NCI-H1105 (cell line): ENCODE measurements at places on chromosomes 1 and 21.

DNA sequence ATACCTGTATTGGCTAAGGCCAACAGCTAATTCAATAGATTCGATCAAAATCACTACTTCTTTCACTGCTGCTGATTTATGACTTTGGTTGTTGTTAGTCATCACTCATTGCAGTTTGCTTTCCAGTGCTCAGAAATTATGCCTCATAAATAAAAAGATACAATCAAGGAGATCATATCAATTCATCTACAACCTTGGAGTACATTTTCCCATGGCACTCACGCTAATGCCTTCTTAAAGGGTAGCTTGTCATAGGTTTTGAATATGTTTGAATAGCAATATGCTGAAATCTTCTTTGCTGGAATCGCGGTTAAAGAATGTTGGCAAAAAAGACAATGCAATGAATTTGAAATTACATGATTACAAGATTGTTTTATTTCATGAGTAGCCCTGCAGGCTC is 89.9 kb downstream of the KCTD3 start:
- DNase-seq, result no peak

GRCh38 chr1:93322349-93322748 is 23.4 kb upstream of the DR1 start:
- no peak for DNase-seq

- no peak for DNase-seq
These were observed 30.6 kb downstream of the CDKN2C start for GRCh38 chr1:51000651-51001050.

DNA sequence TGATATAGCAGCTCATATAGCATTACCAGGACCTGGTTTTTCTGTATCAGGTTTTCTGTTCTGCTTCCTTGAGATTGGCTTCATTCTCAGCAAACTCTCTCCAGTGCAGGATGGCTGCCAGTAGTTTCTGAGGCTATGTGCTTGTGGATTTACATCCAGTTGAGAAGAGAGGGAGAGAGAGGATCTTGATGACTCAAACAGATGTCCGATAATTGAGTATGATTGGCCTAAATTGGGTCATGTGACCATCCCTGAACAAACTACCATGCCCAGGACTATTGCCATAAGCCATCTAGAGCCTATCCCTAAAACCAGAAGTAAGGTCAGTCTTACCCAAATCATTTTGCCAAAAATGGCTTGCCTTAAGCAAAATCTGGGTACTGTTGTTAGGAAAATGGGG is 18.1 kb upstream of the PSMA5 start:
- no peak for DNase-seq

DNA sequence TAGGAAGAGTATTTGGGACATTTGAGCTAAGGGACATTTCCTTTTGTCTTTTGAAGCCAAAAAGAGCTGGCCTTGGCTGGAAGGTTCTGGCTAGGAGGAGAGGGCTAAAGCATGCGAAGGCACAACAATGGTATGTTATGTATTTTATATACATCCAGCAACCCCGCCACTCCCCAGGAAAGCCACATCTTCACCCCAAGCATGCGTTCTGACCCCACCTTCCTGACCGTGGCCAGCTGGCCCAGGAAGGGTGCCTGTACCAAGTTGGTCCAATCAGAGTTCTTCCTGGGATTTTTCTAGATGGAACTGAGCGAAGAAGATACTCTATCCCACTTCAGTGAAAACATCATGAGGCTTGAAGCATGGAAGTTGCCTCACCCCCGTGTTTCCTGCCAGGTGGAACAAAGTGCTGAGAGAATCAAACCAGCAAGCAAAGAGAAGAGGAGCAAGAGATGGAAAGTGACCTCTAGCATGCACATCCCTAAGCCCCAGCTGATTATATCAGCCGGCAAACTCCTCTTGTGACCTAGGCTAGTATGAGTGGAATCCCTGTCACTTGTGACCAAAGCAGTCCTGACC is 82.7 kb downstream of the BCAR3 start:
- DNase-seq, result no peak

- DNase-seq, result no peak
These were observed 308.1 kb upstream of the LYPLAL1 start for GRCh38 chr1:218865591-218865990.

DNA sequence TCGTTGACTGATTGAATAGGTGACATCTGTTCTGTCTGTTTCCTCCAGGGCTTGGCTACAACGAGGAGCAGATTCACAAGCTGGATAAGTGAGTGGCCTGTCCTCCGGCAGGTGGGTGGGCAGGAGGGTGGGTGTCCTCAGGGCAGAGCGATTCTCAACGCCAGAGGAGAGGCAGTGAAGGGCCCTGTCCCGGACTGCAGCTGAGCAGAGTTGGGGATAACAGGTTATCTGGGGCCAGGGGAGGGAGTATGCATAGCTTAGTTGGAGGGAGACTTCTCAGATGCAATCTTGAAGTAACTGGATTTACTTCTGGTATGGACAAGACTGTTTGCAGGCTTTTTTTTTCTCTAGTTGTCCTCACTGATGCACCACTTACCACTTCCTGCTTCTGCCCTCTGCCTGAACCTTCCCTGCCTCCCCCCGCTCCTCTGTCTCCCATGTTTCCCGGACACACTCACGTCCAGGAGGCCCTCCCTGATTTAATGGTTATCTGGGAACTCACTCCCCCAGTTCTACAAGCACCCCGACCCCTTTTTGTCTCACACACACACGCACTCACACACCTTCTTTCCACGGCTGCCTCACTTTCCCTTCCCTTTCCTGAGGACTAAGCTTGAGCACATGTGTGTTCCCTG is 16.4 kb upstream of the RASSF5 start:
- no peak for DNase-seq

- DNase-seq, result no peak
These were observed 9.3 kb upstream of the TSNAX start for GRCh38 chr1:231519166-231519565.

DNA sequence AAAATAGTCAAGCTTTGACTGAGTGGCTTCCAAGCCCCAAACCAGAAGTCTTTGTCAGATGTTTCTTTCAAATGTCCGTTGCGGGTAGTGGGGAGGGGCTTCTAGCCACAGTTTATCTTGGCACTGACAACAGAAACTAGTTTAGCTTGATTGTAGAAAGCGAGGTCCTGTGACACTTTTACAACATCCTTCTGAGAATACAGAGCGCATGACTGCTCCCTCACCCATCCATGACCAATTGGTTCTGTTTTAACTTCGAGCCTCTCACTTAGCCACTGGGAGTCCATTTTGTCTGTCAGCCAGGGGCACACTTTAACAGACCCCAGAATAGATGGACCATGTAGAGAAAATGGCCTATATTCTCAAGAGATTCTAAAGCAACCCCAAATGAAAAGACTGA is 199.2 kb upstream of the ST6GALNAC5 start:
- DNase-seq, result no peak

GRCh38 chr1:157404614-157405013 is 147.7 kb downstream of the FCRL5 start:
- no peak for DNase-seq

- DNase-seq, result no peak
These were observed 32.8 kb upstream of the C1orf53 start for GRCh38 chr1:197869490-197870077.

DNA sequence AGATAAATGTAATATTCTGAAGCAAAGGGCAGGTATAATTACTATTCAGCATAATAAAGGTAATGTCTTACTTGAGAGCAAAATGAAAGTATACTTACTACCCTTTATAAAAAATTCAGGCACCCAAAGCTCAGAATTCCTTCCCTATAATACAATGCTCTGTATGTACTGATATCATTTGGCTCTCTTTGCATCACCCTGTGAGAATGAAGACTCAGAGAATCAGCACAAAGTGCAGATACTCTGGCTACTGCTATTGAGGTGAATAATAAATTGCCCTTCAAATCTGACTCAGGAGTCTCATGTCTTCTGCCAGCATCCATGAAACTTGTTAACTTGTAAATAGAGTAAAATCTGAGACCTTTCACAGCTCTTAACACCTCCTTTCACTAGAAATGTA is 108.5 kb upstream of the KCTD3 start:
- DNase-seq, result no peak

DNA sequence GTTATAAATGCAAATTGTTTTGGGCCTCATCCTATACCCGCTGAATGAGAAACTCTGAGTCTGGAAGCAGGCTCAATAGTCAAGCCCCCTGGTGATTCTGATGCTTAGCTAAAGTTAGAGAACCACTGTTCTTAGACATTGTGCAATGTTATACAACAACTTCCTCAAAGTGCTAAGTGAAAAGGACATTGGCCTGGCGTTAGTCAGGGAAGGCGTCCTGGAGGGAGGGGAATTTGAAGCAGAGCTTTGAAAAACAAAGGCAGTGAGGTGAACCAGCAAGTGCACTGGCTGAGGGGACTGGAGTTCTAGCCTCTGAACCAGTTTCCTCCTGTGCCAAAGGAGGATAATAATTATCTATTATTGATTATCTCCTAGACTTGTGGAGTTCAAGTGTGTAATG is 5.1 kb downstream of the CD1D start:
- DNase-seq, result no peak

- DNase-seq, result no peak
These were observed 24.3 kb upstream of the GRHL3 start for GRCh38 chr1:24294716-24295371.

DNA sequence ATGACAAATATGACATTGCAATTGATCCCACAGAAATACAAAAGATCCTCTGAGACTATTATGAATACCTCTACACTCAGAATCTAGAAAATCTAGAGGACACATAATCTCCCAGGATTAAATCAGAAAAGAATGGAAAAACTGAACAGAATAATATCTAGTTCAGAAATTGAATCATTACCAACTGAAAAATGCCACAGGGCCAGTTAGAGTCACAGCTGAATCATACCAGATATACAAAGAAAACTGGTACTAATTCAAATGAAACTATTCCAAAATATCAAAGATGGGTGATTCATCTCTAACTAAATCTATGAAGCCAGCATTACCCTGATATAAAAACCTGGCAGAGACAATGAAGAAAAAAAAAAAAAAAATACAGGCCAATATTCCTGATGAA is 149.3 kb downstream of the BRINP3 start:
- DNase-seq, result no peak

GRCh38 chr1:228846952-228847351 is 111.7 kb downstream of the RHOU start:
- no peak for DNase-seq

GRCh38 chr1:2805801-2806430 is 4.4 kb upstream of the TTC34 start:
- DNase-seq, result no peak

- no peak for DNase-seq
These were observed 8.4 kb upstream of the ATXN7L2 start for GRCh38 chr1:109475261-109475660.

GRCh38 chr21:15422783-15423182 is 307.0 kb upstream of the USP25 start:
- DNase-seq, result no peak

GRCh38 chr1:17192394-17193221 is 12.3 kb upstream of the PADI1 start:
- DNase-seq, result no peak

DNA sequence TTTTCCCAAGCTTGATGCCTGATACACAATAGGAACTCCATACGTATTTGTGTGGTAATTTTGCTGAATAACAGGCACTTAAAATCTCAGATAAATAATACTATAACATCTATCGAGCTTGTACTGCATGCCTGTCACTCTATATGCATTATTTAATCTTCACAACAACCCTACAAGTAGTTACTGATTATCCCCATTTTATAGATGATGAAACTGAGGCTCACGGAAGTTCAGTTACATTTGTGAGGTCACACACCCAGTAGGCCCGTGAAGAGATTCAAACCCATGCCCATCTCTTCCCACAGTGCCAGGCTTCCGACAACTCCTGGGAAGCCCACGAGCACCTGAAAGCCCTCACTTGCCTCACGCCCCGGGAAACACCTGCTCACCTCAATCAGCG is 98.8 kb downstream of the RAVER2 start:
- no peak for DNase-seq

GRCh38 chr1:24363994-24364393 is 44.8 kb downstream of the GRHL3 start:
- DNase-seq, result no peak

DNA sequence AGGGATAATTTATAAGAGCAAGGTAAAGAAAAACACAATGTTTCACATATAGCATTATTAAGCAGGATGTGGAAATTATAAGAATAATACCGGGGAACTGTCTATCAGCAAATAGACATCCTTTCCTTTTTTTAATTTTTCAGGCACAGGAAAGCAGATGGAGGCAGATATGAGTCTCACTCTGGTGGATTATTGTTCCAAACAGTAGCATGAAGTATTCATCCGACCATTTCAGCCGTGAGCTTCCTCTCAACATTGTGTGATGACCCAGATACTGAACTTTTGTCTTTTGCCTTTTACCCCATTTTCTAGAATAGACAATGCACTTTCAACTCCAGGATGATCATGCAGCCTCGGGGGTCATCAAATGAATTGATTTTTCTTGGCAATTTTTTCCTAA is 599.8 kb downstream of the ADGRL2 start:
- DNase-seq, result no peak

GRCh38 chr1:201110616-201111015 is 1.6 kb downstream of the CACNA1S start:
- DNase-seq, result no peak

- no peak for DNase-seq
These were observed 363.6 kb upstream of the CAMK1G start for GRCh38 chr1:209219791-209220524.

GRCh38 chr21:37939251-37939650 is 23.0 kb upstream of the KCNJ6 start:
- no peak for DNase-seq

DNA sequence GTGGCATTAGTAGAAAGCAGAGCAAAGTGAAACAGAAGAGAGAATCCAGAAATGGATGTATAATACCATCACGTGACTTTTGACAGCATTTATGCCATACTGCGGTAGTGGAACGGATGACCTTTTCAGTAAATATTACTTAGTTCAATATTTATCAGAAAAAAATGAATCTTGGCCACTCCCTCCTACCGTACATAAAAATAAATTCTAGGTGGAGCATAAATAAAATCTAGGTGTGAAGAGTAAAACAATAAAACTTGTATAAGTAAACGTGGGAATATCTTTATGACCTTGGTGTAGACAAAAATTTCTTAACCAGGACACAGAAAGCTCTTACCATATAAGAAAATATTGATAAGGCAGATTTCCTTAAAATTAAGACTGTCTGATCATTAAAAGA is 182.6 kb downstream of the VPS13D start:
- DNase-seq, result no peak

DNA sequence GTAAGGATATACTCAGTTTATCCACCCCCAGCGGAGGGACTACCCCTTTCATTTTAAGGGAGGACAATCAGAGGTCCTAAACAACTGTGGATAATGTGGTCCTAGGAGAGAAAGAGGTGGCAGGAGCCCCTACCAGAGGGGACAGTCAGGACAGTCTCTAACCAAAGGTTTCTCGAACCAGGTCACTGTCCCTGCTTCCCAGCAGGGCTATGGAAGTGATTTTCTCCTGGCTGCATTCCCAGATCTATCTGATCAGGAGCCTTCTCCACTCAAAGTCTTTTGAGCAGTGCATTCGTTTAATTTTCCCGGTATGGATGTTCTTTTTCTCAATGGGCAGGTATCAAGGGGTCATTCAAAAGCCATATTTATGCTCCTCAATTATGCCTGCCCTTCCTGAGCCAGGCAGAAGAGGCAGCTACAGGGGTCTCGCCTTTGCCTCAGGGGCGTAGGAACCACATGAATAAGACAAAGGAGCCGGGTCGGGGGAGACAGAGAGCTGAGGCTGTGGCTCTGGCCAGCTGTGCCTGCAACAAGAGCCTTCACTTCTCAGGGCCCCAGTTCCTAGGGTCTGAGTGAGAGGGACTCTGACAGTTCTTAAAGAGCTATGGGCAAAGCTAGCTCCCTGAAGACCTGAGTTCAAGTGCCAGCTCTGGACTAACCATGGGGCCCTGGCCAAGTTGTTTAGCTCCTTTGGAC is 62.5 kb upstream of the DMRTB1 start:
- no peak for DNase-seq

- DNase-seq, result peak; percentile 81
These were observed 756 bp downstream of the PHGDH start for GRCh38 chr1:119712342-119713038.
